ENCODE measurements at places on chromosomes 16 and 17.

DNA sequence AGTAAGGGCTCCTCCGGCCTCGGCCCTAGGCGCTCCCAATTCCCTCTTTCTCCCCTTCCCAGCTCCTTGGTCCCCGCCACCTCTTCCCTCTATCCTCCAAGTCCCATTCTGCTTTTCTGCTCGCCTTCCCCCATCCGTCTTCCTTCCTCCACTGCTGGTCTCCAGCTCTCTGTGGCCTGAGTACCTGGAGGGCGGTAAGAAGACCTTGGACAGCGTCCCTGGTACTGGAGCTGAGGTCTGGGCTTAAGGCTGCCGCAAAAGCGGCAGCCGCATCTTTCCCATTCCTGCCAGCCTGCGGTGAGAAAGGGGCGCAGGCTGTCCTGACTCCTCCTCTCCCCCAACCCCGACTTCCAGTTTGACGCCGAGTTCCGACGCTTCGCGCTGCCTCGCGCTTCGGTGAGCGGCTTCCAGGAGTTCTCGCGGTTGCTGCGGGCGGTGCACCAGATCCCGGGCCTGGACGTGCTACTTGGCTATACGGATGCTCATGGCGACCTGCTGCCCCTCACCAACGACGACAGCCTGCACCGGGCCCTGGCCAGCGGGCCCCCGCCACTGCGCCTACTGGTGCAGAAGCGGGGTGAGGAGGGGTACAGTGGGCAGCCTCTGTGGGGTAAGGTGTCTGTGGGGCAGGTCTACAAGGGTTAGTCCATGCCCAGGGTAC, 471 bp downstream of the PARD6A start:
- DNase-seq, result no peak

- DNase-seq, result no peak
These were observed 35.4 kb downstream of the PLCD3 start for GRCh38 chr17:45096926-45097325.

DNA sequence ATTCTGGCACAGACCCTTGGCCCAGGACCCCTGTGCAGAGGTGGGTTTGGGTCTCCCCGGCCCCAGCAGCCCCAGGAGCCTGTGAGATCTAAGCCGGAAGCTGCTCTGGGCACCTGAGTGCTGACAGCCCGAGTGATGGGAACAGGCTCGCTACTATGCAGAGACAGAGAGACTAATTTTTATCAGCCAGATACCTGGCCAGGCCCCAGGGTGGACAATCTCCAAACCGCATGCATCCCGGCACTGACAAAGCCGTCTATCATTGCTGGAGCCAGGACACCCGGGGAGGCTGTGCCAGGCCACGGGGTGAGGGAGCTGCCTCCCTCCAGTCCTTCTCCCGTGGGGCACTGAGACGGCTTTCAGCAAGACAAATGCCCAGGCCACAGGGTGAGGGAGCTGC, 25.0 kb downstream of the CBFA2T3 start:
- DNase-seq, result no peak

DNA sequence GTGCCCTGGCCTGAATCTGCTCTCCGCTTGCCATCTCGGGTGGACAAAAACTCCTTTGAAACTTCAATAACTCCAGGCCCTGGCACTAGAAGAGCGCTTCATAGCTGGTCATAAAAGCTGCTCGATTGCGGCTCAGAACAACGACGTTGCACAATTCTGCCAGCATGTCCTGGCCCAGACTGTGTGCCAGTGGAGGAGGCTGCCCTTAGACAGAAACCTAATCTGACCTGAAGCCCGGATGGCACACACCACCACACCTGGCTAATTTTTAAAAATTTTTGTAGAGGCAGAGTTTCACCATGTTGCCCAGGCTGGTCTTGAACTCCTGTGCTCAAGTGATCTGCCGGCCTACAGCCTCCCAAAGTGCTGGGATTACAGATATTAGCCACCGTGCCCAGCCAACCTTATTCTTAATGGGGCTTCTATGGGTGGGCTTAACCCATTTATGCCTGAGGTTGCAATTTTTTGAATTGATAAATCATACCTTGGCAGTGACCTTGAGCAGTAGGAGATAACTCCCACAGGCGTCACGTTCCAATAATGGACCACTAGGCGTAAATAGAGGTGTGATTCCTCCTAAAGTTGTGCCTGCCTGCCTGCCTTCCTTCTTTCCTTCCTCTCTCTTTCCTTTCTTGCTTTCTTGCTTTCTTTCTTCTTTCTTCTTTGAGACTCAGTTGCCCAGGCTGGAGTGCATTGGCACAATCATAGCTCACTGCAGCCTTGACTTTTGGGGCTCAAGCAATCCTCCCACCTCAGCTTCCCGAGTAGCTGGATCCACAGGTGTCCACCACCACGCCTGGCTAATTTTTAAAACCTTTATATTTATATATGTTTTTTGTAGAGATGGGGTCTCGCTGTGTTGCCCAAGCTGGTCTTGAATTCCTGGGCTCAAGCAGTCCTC, 1.1 kb upstream of the PPL start:
- no peak for DNase-seq
